T1000 (cell line): ENCODE measurements at places on chromosomes 4 and X.

GRCh38 chr4:15373363-15373762 is 54.5 kb upstream of the C1QTNF7 start:
- DNase-seq = no peak

- DNase-seq = no peak
Observed at GRCh38 chrX:107658660-107659059, 30.4 kb downstream of the PRPS1 start.

DNA sequence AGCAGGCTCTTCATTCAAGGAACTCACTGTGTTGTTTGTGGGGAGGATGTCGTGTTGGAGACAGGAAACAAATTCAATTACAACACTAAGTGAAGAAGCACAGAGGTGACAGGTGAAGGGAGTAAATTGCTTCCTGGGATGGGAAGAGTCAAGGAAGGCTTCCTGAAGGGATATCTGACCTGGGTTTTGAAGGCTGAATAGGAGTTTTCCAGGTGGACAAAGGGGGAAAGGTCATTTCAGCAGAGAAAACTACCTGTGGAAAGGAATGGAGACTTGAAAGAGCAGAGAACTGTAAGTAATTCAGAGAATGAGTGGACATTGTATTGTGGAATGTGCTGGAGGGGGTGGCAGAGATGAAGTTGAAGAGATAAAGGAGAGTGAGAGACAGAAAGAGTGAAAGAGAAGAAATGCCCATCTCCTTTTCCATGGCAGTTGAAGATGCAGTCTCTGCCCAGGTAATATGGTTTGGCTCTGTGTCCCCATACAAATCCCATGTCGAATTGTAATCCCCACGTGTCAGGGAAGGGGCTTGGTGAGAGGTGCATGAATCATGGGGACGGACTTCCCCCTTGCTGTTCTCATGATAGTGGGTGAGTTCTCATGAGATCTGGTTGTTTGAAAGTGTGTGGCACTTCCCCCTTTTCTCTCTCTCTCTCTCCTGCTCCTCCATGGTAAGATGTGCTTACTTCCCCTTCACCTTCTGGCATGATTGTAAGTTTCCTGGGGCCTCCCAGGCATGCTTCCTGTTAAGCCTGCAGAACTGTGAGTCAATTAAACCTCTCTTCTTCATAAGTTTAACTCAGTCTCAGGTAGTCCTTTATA is 205.7 kb upstream of the BCOR start:
- DNase-seq = no peak

DNA sequence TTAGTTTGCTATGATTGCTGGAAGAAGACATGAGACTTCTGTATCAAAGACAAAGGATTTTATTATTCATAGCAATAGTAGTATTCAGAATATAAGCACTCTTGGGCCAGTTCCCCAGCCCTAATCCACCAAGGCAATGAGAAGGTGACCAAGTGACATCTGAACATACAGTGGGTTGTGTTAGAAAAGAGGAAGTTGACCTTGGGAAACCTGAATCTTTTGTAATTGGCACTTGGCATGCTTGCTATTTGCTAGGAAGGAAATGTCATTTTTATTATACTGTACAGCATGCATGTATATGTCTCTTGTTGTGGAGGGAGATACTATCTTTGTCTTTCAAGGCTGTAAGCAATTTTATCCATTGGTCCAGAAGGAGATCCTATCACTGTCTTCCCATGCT is 216.1 kb upstream of the FAT1 start:
- DNase-seq = no peak

DNA sequence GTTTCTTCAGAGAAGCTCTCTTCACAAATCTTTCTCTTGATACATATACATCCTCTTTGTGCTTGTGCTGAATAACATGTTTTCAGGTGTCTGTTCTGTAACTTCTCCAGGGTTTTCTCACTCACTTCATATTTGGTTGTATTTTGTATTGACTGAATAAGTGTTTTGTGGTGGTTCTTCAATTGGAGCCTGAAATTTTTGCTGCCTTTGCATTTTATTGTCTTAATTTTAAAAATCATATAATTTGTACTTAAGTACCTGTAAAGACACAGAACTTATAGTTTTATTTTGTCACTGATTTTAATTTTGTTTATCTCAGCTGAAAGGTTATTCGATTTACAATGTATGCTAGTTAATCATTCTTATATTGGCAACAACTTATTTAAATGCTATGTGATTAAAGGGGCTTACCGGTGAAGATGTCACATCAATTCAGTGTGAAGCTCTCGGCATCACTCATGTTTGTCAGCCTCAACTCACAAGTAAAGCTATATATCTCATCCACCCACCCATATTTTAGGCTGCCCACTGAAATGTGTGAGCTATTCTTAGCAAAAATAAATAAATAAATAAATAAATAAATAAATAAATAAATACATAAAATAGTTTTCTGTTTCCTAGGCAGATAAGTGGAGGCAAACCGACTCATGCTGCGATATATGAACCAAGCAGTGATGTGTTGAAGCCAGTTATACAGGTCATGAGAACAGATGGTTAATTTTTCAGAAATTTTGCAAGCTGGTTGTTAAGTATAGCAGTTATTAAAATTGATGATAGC is 76.4 kb upstream of the FSTL5 start:
- DNase-seq = no peak
